ELF-1 (cell line): ENCODE measurements at places on chromosomes 5 and 9.

- no peak for DNase-seq
Measured at GRCh38 chr5:130526708-130527107, 622.4 kb downstream of the CHSY3 start.

- DNase-seq = no peak
Measured at GRCh38 chr9:19358701-19359100, 21.3 kb downstream of the RPS6 start.

DNA sequence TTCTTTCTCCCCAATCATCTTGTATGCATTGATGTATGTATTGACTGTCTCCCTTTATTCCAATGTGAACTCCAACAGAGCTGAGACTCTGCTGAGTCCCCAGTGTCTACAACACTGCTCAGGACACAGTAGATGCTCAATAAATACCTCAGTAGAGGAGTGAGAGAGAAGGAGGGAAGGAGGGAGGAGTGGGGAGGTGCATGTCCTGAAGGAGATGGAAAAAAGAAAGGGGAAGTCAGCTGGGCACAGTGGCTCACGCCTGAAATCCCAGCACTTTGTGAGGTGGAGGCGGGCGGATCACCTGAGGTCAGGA is 2.9 kb upstream of the PHF2 start:
- DNase-seq = no peak

DNA sequence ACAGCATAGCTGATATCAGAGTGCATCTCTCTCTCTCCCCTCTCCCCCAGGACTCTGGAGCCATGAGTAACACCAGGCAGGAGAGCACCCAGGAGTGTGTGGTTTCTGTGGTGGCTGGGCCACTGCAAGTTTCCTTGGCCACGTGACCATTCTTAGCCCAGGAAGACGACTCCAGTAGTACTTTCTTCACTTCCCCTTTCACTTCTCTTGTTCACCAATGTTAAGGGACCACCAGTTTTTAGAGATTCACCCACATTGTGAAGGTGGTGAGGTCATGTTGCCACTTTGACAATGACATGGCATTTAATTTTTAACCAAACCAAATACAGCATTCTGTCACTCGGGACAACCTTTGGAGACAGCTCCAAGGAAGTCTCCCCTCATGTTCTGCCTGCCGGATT is 17.9 kb upstream of the DAPK1 start:
- DNase-seq = no peak

DNA sequence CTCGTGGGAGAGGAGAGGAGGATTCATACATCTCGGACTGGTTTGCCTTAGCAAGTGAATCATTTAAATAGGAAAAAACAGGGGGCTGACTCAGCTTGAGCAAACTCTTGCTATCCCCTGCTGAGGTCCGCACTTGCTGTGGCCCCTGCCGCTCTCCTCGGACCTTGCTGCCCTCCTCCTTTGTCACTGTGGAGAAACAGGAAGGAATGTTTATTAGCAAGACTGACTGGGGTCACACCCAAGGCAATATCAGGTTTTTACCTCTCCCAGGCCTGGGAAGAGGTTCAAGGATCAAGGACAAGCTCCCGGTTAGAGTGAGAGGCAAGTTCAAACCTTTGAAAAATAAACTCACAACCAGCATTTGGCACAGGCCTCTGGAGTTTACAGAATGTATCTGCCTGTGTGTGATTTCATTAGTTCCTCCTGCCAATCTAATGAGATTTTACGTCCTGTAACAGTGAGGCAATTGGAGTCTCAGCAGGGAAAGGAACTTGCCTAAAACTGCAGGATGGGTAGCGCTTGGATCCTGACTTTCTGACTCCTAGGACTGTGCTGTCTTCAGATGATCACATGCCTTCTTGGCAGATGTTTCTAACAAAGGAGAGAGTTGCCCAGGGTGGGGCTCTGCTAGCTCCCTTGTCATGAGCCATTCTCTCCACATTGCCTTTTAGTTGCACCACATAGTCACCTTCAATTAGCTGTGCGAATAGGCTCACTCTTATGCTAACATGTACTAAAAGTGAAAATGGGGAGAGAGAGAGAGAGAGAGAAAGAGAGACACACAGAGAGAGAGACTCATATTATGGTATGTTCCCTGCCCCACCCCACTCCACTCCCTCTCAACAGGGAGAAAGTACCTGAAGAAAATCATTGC is 108.6 kb upstream of the CDKN2B start:
- peak; percentile 23 for DNase-seq

- no peak for DNase-seq
Measured at GRCh38 chr5:10935536-10935935, 174.5 kb upstream of the DAP start.

DNA sequence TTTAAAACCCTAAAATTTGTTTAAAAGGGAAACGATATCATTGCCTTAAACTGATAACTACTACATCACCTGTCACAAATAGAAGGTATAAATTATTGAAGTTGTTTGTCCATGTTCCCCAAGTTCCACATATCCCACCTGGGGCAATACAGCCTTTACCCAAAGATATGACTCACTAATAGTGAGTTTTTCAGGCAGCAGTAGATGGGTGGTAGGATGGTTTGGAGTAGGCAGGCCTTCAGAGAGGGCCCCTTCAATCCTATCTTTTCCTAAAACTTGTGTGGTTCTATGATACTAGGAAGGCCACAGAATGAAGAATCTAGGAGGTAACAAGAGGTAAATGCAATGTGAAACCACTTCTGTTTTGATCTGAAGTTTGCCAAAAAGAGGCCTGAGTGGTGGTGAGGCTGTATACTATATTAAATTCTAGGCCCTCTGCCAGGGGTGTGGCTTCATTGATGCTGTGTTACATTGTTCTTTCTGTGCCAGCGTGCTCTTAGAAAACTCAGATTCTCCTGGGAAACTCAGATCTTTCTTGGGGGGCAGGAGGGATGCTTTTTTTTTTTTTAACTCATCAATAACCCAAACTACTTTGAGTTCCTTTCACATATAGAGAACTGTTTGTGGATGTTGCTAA is 7.2 kb downstream of the CYSTM1 start:
- no peak for DNase-seq

GRCh38 chr5:159571501-159572244 is 241.4 kb upstream of the IL12B start:
- DNase-seq = peak; percentile 93

DNA sequence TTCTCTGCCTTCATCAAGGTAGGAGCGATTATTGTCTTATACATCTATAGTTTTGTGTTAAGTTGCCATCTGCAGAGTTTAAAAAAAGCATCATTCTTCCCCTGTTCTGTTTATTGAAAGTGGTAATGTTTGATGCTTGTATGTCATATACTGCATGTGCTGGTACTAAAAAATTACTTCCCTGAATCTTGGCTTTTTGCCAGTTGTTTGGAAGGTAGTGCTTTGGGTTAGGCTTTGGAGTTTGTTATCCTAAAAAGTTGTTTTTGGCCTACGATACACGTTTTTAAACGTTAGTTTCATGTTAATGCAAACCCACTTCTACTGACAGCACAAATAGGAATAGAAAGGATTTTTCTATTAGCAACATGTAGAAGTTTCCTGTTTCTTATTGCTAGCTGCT is 158.3 kb downstream of the GIN1 start:
- no peak for DNase-seq

- DNase-seq = no peak
Measured at GRCh38 chr9:86355814-86356213, 1.6 kb upstream of the TUT7 start.
